Right ventricle myocardium superior (tissue), 1 donor: ENCODE measurements at places on chromosomes 5 and 9. TPM values are rescaled to one million over a fixed set of nuclear protein-coding genes. Genes with fewer than 3 reads are reported as not detected.

The SETX gene
- total RNA-seq = 19.7 TPM

DNA sequence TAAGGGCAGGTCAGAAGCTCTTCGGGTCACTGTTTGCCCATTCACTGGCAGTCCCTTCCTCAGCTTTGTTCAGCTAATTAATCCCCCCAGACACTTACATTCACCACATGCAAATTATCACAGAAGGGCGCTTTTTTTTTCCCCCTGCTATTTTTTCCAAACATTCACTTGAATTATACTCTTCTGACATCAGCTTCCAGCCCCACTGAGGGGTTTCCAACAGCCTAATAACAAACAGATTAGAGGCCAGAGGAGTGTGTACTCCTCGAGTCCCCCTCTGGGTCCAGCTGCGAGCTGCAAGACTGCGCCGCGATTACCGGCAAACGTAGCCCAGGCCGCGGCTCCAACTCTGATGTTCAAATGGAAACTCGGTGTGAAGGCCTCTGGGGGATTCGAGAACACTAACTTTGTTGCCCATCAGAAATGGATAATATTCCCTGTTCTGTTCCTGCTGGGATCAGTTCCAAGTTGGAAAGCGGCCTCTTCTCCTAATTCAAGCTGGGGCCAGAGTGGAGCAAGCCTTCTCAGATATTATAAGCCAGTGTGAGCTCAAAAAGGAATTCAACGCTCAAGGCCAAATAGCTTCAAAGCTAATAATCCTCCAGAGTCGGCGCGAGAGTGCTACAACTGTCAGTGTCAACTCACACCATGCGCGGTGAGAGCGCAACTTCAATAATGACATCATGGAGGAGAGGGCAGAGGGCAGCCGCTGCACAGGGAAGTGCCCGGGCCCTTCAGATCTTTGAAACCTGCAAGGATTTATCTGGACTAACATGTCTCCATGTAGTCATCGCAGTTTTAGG is 560.8 kb downstream of the BNC2 start:
- peak; percentile 68 for DNase-seq

DNA sequence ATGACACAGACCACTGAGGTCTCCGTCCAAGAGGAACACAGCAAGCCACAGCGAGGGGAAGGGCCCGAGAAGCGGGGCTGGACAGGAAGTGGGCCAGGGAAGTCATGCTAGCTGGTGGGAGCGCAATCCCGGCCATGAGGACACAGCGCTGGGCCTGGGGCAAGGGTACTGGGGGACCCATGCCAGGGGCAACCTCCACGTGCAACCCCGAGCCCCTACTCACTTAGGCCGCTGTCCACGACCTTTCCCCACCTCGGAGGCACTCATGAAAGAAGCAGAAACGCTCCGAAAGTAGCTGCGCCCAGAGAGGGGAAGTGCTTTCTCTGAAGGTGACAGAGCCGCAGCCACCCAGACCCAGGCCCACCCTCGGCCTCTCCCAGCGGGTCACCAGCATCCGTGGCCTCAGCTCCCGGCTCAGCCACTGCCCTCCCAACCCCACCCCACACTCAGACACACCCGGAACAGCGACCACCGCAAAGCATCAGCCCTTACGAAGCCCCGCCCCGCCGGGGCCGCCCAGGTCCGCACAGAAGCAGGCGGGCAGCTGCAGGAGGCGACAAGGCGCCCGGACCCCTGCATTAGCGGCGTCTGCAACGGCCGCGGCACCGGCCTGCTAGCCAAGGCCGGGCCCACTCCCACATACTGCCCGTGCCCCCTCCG is 782 bp downstream of the BICD2 start:
- peak; percentile 65 for DNase-seq

DNA sequence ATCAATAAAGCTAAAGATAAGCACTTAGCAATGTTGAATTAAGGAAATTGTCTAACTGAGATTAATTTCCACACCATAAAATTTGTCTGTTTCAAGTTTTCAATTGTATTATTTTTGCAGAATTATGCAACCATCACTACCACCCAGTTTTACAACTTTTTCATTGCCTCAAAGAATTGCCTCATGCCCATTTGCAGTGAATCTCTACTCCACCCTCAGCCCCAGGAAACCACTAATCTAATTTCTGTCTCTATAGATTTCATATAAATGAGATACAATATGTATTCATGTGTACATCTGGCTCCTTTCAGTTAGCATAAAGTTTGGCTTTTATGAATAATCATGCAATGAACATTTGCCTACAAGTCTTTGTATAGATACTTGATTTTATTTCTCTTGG is 72.9 kb downstream of the PTCD2 start:
- DNase-seq = no peak

GRCh38 chr9:23551311-23551721 is 274.7 kb downstream of the ELAVL2 start:
- no peak for DNase-seq

GRCh38 chr9:121735793-121736770 is 84.6 kb downstream of the DAB2IP start:
- peak; percentile 89 for DNase-seq

DNA sequence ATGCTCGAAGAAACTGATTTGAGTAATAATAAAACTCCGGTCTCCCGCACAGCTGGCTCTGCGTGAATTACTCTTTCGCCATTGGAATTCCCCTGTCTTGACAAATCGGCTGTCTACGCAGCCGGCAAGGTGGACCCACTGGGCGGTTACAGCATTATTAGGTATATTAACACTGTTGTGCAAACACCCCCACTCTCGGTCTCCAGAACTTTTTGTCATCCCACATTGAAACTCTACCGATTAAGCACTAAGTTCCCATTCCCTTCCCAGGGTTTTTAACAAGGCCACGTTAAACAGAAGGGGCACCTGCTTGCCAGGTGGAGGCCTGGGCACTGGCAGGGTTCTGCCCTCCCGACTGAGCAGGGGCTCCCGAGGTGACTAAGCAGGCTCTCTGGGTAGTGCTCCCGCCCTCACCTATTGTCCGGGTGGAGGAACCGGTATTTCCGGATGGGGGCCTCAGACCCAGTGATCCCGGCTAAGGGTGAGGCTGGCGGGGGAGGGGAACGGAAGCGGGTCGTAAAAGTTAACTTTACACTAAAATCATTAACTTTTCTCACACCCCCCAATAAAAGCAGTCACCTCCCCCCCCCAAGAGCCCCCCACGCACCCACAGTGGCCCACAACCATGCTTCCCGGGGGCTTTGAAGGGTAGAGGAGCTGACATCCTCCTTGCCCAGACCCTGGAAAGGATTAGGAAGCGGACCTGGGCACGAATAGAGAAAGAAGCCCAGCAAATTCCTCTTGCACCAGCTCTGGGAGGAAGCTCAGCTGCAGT is 53.5 kb upstream of the TJP2 start:
- no peak for DNase-seq

DNA sequence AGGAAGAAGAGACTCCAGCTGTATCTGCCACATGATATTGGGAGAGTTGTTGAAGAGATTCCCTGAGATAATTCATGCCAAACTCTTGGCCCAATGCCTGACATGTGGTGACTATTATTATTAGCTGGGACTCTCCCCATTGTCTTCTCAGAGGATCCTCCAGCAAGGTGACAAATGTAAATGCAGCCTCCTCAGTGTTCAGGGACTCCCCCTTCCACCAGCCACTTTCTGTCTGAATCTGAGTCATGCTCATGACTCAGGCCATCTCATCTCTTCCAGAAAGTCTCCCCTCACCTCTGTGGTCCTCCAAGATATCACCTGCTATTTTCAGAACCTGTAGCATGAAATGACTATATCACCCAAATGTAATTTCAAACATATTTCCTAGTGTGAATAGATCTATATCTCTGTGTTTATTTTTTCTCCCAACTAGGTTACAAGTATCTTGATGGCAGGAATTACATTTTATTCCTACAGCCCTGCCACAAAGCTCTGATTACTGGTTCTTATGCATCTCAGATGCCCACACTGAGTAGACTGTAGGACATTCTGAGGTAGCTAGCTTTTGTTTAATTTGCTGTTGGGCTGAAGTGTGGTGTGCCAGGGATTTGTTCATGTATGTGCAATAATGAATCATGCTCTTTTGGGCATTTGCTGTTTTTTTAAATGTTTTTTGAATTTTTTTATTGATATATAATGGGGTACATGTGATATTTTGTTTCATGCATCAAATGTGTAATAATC is 126.6 kb upstream of the IL12B start:
- no peak for DNase-seq

- no peak for DNase-seq
Observed at GRCh38 chr5:4225741-4226140, 630.1 kb downstream of the IRX1 start.

DNA sequence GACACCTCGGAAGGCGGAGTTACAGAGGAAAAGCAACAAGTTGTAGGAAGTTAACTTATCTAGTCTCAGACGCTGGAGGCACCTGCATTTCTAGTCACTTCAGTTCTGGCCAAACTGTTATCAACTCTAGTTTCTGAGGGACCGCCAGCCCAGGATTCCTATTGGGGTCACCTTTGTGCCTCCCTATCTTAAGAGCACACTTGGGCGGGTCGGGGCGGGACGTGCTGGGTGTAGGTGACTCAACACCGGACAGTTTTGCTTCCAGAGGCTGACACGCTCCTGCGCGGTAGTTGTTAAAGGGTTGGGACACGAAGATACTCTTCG is 679 bp upstream of the KDM4C start:
- DNase-seq = no peak

- no peak for DNase-seq
Observed at GRCh38 chr5:138350563-138350890, 2.0 kb upstream of the KDM3B start.

- DNase-seq = peak; percentile 45
Observed at GRCh38 chr9:83355024-83355444, 183.2 kb downstream of the FRMD3 start.

The RAB14 gene
- 53.3 TPM for total RNA-seq

- DNase-seq = no peak
Observed at GRCh38 chr5:154642499-154643245, 112.5 kb upstream of the LARP1 start.

GRCh38 chr9:79501546-79501945 is 70.2 kb upstream of the TLE4 start:
- no peak for DNase-seq

DNA sequence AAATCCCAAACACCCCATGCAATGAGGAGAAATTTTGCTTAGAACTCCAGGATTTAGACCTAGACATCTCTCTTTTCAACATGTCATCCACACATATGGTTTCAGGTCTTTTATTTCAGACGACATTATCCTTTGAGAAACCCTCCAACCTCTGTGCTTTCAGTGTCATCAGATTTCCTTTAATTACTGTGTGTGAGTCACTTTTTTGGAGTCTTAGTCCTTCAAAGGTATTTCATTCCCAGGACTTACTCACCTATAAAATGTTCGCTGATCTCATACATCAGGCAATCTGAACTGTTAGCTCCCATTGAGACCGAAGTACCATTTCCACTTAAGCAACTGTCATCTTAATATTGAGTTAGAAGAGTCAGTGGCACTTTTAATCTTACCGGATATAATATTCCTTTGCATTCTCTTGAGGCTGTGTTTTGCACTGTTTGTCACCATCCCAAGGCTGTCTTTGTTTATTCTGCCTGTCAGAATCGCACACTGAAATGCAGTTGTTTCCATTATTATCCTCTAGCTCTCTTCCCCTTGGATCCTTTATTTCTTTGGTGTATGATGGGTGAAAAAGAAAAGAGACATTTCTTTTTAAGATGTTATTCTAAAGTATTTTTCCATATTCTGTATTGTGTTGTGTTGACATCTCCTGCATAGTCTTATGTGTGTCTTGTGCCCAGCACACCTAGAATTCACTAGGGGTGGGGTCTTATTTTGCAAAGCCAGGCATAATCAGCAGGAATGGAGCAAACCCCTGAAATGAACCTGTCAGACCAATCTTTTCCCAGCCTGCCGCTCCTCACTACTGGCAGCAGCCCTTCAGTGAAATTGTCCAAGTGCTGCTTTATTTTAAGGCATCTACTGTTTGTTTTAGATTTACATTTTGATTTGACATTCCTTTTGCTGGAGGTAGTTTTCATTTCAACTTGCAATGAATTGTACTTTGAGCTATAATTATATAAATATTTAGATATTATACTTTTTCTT is 155.4 kb downstream of the PAM start:
- no peak for DNase-seq

GRCh38 chr5:119410448-119411159 is 41.7 kb upstream of the HSD17B4 start:
- no peak for DNase-seq

DNA sequence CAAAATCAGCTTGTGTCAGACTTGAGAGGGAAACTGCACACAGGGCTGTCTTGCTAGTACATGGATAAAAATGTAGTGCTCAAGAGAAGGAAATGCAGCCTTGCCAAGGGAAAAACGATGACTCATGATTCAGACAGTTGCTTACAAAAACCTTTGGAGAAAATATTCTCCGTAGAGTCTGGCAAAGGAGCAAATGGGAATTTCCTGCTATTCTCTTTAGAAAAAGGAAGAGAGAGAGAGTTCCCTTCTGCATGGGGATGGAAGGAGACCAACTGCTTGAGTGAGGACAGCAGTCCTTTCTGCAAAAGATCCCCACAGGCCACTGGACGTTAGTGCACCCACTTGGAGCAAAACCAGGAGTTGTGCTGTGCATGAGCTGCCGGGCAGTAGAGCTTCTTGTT is 7.6 kb downstream of the IFNB1 start:
- DNase-seq = peak; percentile 41

DNA sequence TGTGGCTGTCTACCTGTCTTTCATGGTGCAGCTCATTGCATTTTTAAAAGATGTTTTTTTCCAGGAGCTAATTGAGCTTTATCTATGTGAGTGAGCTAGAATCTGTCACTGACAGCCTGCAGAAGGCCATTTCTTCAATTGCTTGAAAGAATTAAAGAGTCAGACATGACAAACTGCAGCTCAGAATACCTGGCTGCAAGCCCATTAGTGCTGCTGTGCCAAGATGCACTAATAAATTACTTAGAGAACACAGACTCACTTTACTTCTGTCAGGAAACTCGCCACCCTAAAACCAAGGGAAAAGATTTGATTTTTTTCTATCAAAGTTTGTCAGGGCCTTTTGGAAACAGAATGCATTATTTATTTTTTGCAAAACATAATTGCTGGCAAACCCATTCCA is 368.3 kb downstream of the CAAP1 start:
- DNase-seq = no peak

DNA sequence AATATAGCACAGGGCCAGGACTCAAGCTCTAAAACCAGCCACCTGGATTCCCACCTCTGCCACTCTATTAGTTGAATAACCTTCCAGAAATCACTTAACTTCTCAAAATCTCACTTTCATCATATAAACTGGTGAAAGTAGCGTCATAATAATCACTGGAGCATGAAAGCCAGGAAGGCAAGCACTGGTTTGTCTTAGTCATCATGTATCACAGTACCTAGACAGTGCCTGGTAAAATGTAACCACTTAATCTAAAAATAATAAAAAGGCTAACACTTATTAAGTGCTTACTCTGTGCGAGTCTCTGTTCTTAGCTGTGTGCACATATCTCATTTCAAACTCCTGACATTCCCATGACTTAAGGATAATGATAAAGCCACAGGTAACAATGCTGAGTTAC is 109.4 kb downstream of the ASTN2 start:
- no peak for DNase-seq

- DNase-seq = no peak
Observed at GRCh38 chr5:134937526-134937925, 30.2 kb upstream of the CATSPER3 start.

GRCh38 chr5:1209489-1209852 is 8.1 kb downstream of the SLC6A19 start:
- no peak for DNase-seq

GRCh38 chr9:32424616-32425015 is 40.2 kb downstream of the ACO1 start:
- no peak for DNase-seq

- no peak for DNase-seq
Observed at GRCh38 chr9:95085036-95085770, 232.3 kb downstream of the FANCC start.

The PCDHGA1 gene
- total RNA-seq = 2.7 TPM
